Renal cortex interstitium (tissue), 15 donors: ENCODE measurements at places on chromosomes 1 and 21.
A peak's percentile ranks its signal among the peaks of the same experiment; 100 is the strongest.

DNA sequence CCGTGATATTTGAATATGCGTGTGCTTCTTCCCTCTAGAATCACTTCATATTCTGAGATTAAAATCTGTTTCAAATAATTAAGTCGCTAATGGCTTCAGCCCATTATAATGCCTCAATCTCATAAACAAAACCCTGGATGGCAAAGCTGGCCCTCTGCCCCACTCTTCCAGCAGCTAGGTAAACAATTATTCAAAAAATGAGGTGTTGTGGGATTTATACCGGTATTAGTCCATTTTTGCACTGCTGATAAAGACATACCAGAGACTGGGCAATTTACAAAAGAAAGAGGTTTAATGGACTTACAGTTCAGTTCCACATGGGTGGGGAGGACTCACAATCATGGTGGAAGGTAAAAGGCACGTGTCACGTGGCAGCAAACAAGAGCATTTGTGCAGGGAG is 510.4 kb upstream of the ADGRL2 start:
- no peak for DNase-seq

DNA sequence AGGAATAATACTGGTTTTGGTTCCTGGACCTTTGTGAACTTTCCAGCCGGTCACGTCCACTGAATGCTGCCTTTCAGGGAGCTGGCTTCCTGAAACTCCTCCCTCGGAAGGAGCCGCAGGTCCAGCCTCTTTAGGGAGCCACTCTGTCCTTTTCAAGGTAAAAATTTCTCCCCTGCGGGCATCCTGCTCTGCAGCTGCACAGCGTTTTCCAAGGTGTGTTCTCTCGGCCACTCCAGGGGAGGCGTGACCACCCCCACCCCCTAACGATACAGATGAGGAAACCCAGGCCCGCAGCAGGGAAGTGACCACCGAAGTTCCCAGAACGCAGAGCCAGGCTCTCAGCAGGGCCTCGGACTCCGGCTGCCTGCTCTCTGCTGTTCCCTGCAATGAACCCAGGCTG is 21.5 kb downstream of the PADI2 start:
- no peak for DNase-seq

- no peak for DNase-seq
Observed at GRCh38 chr1:85146972-85147359, 53.9 kb downstream of the SYDE2 start.

GRCh38 chr1:213994888-213995287 is 7.1 kb downstream of the PROX1 start:
- DNase-seq: no peak

DNA sequence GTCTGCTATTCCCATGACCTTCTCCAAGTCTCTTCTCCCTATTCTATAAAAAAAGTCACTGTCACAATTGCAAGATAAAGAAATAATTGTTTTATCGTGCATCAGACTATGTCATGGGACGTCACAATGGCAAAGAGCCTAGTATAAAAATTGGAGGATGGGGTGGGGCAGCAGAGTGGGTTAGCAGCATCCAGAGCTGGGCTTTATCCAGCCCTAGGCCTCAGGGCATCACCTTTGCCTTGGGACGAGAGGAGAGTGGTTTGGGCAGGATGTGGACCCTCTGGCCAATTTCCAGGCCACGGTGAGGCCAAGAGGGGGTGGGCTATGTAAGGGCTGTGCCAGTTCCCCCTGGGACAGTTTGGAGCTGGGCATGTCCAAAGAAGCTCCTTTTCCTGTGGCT is 25.7 kb downstream of the WNT4 start:
- DNase-seq: no peak

DNA sequence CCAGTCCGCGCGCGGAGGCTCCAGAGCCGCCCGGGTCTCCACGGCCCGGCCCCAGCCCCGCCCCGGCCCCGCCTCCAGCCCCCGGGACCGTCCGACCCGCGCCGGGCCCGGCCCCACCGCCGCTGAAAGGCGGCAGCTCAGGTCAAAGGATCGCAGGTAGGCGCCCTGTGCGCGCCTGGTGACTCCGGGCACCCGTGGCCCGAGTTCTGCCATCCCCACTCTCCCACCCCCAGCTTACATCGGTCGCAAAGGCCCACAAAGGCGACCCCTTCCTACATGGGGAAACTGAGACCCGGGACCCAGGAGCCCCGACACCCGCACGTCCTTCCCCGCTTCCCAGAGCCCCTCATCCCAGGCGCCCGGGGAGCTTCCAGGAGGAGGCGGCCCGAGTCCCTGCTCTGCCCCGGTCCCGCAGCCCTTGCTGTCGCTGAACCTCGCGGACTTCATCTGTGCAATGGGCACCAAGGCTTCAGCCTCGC is at the start of gene TMEM200B:
Gene TMEM200B (minus strand): TSS at position 17 of the 479 bp plus-strand sequence. CDS start 2,075 bp downstream, outside the sequence.
- DNase-seq: no peak

- no peak for DNase-seq
Observed at GRCh38 chr1:21261551-21262292, 28.5 kb downstream of the ECE1 start.

GRCh38 chr21:38774152-38774551 is 31.6 kb upstream of the ETS2 start:
- no peak for DNase-seq

DNA sequence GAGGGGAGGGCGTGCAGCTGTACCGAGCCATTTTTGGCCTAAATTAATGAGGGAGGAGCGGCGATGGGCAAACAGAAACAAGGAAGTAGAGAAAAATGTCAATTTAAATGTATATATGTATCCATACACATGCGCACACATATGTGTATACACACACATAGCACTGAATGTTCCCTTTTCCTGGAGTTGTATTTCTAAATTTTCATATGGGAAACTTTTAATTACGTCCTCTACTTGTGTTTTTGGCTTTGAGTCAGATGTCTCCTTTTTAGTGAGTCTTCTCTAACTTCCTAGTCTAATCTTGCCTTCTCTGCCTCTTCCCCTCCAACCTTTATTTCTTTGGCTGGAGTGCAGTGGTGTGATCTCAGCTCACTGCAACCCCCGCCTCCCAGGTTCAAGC is 15.4 kb upstream of the CYYR1 start:
- no peak for DNase-seq

DNA sequence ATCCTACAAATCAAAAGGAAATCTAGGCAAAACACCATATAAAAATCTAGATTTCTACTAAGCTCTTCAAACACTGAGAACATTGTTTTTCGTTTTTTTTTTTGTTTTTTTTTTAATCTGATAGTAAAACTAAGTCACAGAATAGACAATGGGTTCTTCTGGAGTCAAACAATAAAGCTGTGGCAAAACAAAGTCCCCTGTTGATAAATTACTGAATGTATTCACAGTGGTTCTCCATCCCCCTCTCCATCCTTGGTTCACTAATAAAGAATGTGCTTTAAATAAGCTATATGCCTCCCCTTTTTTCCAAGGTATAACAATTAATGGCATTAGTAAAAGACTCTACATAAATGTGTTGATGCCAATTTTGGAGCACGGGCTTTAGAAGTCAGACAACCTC is 16.7 kb upstream of the ATP1B1 start:
- no peak for DNase-seq

DNA sequence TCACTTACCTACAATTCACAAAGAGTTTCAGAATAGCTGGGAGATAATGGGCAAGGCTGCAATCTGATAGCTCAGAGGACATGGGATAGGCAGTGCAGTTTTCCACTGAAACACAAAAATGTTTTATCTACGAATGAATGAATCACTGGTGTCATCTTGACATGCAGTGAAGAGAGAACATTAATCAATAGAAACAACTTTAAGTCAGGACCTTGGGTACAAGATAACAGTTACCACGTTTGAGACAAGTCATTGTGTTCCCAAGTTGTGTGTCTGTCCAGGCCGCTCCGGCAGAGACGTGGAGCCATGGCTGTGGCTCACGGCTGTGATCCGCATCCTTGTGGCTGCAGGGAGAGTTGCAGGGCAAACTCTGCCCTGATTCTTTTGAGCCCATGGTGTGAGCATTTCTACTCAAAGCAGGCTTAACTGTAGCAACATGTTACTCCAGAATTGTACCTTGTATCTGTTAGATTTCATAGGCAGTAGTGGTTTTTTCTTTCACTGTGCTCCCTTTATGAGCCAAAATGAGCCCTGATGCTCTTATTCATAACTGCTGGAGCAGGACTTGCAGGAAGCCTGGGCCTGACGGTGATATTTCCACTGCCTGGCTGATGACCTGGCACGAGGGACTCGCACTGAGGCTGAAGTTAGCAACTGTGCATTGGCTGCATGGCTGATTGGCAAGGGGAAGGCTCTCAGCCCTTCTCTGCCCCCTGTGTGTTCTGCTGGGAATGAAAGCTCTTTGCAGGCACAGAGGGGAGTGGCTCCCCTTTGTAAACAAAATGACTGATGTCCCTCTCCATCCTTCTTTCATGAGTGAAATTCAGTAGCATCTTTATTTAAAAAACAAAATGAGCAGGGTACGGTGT is 465.2 kb downstream of the AJAP1 start:
- no peak for DNase-seq

- DNase-seq: no peak
Observed at GRCh38 chr1:23638188-23638619, 53.4 kb upstream of the RPL11 start.

GRCh38 chr1:84247425-84248220 is 53.9 kb upstream of the SAMD13 start:
- no peak for DNase-seq

DNA sequence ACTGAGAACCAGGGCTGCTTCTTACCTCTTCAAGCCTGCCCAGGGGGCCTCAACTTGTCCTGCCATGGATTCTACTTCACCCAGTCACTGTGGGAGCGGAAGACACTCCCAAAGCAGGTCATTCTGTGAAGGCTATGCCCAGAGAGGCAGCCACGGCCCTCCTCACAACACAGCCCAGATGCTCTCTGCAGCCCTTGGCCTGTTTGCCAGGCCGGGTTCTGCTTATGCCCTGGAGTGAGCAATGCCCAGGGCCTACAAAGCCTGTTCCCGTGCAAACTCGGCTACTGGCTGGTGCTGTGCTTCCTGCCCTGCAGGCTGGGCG is 33.8 kb upstream of the SLC30A1 start:
- no peak for DNase-seq

GRCh38 chr1:109094871-109095270 is 4.3 kb downstream of the TMEM167B start:
- no peak for DNase-seq

DNA sequence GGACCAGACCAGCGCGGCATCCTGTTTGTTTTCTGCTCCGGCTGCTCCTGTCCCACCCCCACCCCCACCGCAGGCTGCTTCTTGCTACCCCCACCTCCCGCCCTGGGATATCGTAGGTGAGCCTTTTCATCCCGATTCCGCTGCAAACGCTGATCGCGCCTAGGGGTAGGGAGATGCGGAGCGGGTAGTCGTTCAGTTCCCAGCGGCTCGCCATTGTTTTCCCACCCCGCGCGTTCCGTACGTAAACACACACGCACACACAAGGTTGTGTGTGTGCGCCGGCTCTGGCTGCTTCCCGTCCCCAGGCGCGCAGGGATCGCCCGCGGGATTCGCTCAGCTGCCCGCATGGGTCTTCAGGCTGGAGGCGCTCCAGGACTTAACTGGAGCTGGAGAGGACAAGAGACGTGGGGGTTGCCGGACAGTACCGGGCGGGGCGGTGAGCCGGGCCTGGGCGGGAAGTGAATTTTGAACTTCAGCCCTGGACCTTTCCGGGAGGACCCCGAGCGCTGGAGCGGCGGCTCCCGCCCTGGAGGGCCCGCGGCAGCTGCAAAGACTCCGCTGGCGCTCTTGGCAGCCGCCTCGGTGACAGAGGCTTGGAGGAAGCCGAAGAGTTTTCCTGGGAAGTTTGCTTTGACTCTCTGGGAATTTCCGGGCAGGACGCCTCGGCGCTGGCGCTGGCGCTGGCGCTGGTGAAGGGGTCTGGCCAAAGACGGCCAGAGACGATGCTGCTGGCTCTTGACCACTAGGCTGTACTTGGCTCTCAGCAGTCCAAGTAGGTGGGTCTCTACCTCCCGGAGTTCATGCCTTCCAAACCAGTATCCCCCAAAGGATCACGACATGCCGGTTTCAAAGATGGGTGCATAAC is 1.6 kb downstream of the SOX13 start:
- peak; percentile 68 for DNase-seq

- DNase-seq: no peak
Observed at GRCh38 chr1:84845357-84845756, 47.6 kb downstream of the LPAR3 start.

DNA sequence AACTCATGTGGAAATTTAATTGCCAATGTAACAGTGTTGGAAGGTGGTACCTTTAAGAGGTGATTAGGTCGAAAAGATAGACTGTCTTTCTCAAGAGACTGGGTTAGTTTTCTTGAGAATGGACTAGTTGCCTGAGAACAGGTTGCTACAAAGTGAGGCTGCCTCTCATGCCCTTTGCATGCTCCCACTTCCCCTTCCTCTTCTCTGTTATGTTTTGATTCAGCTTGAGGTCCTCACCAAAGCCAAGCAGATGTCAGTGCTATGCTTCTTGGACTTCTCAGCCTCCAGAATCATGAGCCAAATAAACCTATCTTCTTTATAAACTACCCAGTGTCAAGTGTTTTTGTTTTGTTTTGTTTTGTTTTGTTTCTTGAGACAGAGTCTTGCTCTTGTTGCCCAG is 187.0 kb upstream of the RUNX1 start:
- no peak for DNase-seq

DNA sequence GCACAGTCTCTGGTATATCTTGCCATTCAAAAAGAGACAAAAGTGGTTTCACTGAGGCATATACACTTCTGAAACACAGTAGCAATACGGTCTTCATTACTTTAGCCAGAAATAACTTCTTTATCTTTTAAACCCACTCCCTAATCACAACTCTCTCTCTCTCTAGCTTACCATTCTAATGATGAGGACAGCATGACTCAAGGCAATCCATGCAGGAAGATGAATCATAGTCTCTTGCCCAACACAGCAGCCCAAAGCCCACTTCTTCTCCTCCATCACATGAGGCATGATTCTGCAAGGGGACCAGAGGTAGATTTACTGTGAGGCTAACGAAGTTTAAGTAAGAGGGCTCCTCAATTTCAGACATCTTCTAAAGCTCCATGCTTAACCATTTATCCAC is 285.0 kb upstream of the NR5A2 start:
- no peak for DNase-seq

DNA sequence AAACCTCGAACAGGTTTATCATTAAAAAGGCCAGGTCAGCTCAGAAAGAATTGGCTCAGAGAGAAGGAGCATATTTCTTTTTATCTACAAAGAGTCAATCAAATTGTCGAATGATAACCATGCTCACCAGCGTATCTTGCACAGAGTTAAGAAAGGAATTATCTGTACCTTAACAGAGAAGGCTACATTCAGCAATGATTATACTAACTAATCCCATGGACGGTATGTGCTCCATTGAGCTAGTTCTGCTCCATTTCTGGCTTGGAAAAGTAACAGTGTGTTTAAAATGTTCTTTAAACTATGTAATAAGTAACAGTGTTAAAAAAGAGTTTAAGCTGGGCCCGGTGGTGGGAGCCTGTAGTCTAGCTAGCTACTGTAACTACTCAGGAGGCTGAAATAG is 4.2 kb downstream of the UBR4 start:
- no peak for DNase-seq

GRCh38 chr1:168312718-168313604 is 32.3 kb downstream of the TBX19 start:
- DNase-seq: no peak

DNA sequence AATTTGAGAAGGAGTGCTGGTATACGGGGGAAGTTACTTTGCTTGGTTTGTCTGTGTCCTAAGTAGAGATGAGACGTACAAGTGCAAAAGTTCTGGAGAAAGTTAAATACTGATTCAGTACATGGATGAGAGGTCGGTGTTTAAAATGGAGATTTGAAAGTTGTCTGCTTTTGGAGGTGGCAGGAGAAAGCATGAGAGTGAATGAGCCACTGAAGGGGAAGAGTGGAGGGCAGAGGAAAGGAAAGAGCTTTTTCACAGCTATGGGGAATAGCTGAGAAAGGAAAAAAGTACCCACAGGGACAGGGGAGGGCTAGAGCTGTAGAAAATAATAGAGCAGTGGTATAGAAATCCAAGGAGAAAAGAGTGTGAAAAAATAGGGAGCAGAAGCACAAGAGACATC is 18.1 kb upstream of the CGN start:
- no peak for DNase-seq

GRCh38 chr1:31683997-31684396 is 19.8 kb downstream of the COL16A1 start:
- DNase-seq: no peak
